WERI-Rb-1 (cell line): ENCODE measurements at places on chromosomes 7 and 10.

- DNase-seq, result no peak
Observed at GRCh38 chr7:21939858-21940372, 5.8 kb downstream of the CDCA7L start.

- no peak for DNase-seq
Observed at GRCh38 chr7:68978710-68979109, 619.6 kb upstream of the AUTS2 start.

DNA sequence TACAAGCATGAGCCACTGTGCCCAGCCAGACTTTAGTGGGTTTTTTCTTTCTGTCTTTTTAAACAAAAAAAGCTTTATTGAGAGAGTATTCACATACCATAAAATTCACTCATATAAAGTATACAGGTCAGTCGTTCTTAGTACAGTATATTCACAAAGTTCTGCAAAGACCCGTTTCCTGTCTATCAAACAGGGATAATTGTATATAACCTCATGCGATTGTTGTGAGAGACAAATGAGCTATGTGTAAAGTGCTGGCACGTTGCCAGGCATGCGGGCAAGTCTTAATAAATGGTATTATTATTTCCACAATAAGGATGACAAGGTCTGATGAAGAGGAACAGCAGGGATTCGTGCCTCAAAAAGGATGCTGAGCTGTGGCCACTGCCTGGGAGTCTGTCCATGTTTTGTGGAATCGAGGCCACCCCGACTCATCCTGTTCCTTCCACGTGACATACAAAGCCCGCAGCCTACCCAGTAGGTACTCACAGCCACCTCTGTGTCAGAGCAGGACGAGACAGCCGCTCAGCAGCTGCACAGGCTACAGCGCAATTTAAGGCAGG lies 51.6 kb downstream of the SMKR1 start:
- DNase-seq, result no peak

DNA sequence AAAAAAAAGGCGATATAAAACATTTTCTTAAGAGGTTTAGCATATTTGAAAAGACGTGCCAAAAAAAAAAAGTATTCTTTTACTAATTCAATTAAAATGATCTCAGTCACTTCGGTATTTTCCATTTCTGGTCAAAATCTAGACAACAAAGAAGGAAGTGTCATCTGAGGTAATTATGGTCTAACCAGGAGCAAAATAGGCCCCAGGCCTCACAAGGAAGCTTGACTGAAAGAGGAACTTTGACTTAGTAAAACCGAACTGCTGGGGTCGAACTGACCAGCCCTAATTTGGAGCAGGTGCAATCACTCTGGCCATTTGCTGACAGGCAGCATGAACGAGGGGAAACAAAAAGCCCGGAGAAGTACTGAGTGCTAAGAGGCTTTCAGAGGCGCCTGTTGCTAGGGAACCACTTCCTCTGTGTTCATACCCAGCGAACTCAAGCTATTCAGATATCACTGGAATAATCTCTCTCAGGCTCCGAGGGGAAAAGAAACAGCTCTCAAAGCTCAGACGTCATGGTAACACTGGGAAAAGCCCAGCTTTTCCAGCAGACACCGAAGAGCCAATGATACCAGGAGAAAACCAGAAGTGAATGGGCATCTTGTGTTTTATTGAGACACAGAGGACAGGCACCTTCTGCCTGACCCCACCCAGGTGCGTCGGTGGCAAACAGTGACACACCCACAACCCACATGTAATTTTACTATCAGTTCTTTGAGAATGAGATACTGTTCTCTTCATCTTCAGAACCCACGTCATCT lies 126.5 kb downstream of the FAM107B start:
- DNase-seq, result peak; percentile 54

GRCh38 chr7:55515569-55516279 lies 56.6 kb downstream of the VOPP1 start:
- no peak for DNase-seq

DNA sequence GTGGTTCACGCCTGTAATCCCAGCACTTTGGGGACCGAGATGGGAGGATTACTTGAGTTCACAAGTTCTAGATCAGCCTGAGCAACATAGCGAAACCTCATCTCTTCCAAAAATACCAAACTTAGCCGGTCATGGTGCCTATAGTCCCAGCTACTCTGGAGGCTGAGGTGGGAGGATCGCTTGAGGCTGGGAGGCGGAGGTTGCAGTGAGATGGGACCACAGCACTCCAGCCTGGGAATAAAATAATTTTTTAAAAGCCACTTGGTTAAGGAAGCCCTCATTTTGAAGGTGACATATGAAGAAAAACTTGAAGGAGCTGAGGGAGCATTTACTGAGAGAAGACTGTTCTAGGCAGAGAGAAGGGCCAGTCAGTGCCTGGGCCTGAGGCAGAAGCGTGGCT lies 4.2 kb upstream of the EZH2 start:
- no peak for DNase-seq

DNA sequence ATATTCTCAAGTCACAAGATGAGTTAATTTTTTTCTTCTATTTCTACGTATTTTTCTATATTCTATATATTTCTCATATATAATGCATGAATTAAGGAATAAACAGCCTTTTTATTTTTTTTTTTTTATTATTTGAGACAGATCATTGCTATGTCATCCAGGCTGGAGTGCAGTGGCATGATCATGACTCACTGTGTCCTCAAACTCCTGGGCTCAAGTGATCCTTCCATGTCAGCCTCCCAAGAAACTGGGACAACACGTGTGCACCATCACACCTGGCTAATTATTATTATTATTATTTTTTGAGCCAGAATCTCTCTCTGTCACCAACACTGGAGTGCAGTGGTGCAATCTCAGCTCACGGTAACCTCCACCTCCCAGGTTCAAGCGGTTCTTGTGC lies 1.5 kb downstream of the CLDN12 start:
- no peak for DNase-seq

- DNase-seq, result no peak
Observed at GRCh38 chr10:91759581-91759986, 38.6 kb upstream of the TNKS2 start.

- no peak for DNase-seq
Observed at GRCh38 chr7:143042790-143043271, 9.3 kb upstream of the OR6V1 start.

GRCh38 chr7:37732888-37733287 lies 49.3 kb downstream of the GPR141 start:
- DNase-seq, result no peak

GRCh38 chr7:129144095-129144833 lies at the start of gene TSPAN33:
Gene TSPAN33 (plus strand): TSS chr7:129144707. CDS start chr7:129144981, 274 bp downstream.
- peak; percentile 86 for DNase-seq
